ENCODE measurements at places on chromosomes 7 and 10.

GRCh38 chr7:134669845-134670373 is 23.3 kb downstream of the BPGM start:
- DNase-seq, result peak; percentile 95

- no peak for DNase-seq
These were observed 92.4 kb downstream of the SEMA3A start for GRCh38 chr7:84102213-84102612.

- DNase-seq, result no peak
These were observed 7.0 kb downstream of the ANKMY2 start for GRCh38 chr7:16638282-16639280.

DNA sequence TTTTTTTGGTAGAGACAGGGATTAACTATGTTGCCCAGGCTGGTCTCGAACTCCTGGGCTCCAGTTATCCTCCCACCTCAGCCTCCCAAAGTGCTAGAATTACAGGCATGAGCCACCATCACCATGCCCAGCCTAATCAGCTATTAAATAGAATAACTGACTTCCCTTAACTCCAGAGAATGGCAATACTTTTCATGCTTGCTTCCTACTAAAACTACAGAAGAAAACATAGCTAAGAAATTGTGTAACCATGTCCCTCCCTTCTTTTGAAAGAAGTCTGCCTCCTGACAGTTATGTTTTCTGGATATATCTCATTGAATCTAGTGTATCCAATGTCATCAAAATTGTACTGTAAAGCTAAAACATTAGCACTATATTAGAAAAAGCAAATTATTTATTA is 95.6 kb downstream of the KMT2C start:
- no peak for DNase-seq

DNA sequence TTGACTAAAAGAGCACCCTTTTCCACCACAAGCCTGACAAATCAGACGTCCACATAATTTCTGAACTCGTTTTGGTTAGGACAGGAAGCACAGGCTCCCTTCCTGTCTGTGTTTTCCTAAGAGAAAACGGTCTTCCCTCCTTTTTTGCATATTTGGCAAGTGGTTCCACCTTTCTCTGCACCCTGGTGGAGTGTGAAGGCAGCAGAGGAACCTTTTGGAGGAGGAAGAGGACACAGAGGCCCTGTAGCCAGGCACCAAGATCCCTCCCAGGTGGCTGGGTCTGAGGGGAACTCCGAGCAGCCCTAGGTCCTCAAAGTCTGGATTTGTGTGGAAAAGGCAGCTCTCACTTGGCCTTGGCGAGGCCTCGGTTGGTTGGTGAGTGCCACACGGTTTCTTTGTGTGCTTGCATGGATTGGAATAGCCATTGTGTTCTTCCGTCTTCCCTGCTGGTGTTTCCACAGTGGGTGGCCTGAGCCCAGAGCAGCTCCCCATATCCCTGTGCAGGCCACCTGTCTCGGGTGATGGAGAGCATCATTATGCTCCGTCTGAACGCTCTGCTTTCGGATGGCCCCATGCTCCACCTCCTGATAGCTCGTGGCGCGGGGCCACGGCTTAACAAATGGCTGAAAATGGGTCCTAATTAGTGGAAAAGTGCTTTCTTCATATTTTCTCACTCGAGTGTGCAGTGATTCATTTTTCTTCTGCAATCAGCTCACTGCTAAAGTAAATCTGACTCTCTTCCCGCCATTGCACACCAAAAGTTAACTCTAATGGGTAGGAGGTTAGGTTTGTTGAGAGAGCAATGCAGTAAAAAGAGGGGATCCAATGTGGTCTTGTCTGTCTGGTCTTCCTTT is 4.2 kb downstream of the IKZF1 start:
- peak; percentile 66 for DNase-seq
